ENCODE measurements at places on chromosomes 6 and 20.
A peak's percentile ranks its signal among the peaks of the same experiment; 100 is the strongest.

DNA sequence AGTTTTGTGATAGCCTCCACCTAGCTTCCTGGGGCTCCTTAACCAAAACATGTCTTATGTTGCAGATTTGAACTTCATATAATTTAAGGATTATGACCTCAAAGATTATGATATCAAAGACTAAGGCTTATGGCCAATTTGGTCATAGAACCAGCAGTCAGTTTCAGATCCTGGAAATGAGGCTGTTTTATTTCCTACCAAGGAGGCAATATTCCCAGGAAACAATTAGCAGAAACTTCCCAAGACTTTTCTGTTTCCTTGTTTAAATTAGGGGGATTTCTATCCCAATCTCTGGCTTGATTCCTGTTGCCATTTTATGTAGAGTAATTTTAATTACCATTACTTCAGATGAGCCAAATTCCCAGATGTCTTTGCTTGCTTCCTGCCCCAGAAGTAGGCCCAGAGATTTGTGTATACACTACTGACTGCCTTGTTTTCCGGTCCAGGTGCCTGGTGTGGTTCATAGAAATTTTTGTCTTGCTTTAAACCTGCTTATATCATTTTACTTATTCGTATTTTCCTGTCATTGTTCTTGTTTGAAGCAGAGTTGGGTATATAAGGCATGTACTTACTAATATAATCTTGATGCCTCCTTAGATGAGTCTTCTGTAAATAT lies 119.2 kb upstream of the TMEM170B start:
- DNase-seq: no peak

GRCh38 chr6:119497988-119498727 lies 148.6 kb upstream of the MAN1A1 start:
- DNase-seq: no peak

DNA sequence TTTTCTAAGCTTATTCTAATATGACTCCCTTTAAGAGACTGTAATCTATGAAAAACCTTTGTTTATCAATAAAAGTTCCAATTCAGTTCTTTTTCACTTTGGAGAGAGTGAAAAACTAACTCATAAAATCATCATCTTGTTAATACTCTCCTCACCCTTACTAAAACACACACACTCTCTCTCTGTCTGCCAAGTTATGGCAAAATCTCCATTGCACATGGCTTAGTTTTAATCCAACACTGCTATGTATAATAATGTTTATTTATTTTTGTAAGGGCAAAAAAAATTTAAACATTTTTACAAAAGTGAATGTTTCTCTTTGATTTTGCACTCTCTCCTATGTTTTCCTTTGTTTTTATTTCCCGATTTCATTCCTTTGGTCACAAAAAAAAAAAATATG lies 253.2 kb downstream of the BMP7 start:
- no peak for DNase-seq

- peak; percentile 4 for DNase-seq
These were observed 424.6 kb upstream of the PTCHD4 start for GRCh38 chr6:48535582-48536009.

DNA sequence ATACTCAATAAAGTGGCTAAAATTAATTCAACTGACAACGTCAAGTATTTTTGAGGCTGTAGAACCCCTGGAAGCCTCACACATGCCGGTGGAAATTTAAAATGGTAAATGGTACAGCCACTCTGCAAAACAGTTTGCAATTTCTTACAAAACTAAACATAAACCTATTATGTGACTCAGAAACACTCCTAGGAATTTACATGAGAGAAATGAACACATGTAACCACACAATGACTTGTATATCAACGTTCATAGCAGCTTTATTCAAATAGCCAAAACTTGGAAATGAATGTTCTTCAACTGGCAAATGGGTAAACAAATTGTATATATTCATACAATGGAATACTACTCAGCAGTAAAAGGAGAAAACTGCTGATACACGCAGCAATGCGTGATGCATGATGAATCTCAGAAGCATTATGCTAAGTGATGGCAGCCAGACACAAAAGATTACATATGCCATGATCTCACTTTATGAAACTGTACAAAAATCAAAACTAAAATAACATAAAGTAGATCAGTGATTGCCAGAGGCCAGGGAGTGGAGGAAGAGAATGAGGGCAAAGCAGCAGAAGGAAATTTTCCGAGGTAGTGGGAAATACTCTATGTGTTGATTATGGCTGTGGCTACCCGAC lies 112.5 kb downstream of the FAM50B start:
- DNase-seq: peak; percentile 69

Measured in IMR-90 (cell line).